SHP77 treated with DMSO at 0.1 percent for 48 hours (cell line): ENCODE measurements at places on chromosomes 5 and 9.

DNA sequence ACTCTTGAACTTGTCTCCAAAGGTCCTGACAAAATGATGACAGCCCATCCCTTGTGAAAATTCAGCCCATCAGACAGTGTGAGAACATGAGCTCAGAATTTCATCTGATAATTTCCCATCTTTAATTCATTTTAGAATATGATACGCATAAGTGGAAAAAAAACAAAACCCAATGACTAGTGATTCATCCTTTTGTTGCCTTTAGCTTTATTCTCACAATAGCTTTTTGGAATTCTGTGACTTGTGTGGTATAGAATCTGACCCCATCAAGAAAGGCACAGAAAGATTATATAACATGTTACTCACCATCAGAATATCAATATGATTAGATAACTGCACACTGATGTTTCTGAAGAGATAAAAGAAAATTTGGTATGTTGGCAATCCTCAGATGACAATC is 16.1 kb upstream of the TMED7 start:
- no peak for DNase-seq

GRCh38 chr9:71895955-71896354 is 15.0 kb downstream of the ABHD17B start:
- DNase-seq = no peak

DNA sequence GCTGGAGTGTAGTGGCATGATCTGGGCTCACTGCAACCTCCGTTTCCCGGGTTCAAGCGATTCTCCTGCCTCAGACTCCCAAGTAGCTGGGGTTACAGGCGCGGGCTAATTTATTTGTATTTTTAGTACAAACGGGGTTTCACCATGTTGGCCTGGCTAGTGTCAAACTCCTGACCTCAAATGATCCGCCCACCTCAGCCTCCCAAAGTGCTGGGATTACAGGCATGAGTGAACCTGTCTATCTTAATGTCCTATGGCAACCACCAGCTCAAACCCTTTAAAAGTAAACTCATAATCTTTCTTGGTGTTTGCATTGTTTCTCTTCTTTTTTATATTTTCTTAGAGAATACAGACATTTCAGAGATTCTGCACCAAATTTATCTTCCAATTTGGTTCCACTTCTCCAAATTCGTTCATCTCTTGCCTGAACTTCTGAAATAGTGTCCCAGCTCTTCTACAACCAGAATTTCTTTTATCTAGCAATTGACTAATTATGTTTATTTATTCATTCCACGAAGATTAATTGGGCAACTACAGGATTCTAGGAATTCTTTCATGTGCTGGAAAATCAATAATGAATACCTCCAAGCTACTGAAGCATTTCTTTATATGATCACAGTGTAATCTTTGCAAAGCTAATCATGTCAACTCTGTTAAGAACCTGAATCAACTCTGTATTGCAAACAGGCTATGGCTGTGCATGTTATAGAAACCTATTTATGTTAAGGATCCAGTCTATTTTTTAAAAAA is 60.0 kb upstream of the TYRP1 start:
- no peak for DNase-seq

DNA sequence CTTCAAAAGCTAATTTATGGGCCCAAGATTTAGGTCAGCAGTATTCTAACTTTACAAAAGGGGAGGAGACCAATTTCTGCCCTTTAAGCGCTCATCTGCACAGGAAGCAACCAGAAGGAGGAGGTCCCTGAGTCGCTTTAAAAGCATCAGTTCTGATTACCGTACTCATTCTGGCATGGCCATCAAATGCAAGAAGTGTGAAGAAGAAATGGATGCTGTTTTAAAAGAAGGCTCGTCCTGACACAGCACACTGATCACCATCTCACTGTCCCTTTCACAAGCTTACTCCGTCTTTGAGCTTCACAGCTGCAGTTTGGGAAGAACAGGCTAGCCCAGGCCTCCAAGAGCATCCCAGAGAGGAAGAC is 17.5 kb downstream of the ZNF608 start:
- no peak for DNase-seq

DNA sequence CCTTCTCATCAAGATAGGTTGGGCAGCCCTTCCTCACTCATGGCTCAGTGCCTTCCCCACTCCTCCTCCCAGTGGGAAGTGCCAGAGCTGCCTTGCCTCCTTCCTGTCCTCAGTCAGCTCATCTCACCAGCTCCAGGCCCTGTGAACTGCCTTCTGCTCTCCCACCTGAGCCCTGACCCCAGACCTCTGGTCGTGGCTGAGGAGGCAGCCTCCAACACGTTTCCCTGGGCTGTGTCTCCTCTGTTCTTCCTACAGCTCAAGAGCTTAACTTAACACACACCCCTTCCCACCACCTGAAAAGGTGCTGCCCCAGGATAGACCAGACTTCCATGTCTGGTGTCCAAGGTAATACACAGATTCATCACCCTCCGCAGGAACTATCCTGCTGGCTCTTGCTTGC is 21.2 kb downstream of the IL9 start:
- no peak for DNase-seq

DNA sequence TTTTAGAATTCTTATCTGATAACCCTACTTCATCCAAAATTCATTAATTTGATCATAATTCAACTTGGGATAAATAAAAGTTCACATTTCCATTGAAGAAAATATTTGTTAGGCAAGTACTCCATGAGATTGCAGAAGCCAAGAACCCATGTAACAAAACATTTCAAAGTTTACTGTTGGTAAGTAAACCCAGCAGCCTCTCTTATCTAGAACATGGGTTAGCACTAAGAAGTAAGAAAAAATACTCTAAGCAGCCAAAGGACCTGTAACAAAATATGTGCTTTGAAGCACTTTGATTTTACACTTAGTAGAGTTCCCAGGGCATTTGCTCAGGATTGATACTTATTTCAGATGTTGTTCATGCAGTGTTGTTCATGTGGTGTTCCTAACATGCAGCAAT is 8.7 kb downstream of the MAP3K1 start:
- DNase-seq = no peak

- no peak for DNase-seq
These were observed 223.3 kb upstream of the TBCA start for GRCh38 chr5:77999399-77999798.

DNA sequence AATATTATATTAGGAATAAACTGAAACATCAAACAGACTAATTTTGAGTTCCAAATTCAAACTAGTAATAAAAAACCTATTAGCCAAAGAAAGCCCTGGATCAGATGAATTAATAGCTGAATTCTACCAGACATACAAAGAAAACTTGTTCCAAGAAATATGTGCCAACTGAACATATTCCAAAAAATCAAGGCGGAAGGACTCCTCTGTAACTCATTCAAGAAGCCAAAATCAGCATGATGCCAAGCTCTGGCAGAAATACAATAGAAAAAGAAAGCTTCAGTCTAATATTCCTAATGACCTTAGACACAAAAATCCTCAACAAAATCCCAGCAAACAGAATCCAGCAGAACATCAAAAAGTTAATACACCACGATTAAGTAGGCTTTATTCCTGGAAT is 619.1 kb upstream of the COX7C start:
- DNase-seq = no peak

- no peak for DNase-seq
These were observed 150.3 kb upstream of the SPRY4 start for GRCh38 chr5:142475102-142475513.

- DNase-seq = no peak
These were observed 299.9 kb upstream of the RFX3 start for GRCh38 chr9:3825721-3826120.

DNA sequence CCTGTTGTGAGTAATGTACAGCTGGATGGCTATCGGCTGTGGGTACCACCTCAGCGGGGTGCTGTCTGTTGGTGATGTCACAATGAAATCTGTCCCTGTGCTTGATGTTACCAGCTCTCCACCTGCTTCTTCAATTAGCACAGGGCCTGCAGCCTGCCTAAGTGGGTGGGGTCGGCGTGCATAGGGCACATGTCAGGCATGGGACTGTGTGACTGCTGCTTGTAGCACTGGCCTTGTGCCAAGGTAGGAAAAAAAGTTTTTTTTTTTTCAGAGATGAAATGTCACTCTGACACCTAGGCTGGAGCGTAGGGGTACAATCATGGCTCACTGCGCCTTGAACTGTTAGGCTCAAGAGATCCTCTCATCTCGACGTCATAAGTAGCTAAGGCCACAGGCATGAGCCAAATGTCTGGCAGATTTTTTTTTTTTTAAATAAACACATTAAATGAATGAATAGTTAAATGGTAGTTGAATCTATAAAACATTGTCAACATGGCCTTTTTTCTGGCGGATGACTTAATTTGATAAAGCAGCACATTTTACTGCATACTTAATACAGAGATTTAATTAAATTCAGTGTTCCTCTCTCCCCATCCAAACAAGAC is 222.5 kb downstream of the NXNL2 start:
- DNase-seq = no peak

- no peak for DNase-seq
These were observed 387.5 kb downstream of the CDH12 start for GRCh38 chr5:22465616-22466015.
